Non-pigmented ciliary epithelial cell (primary cell): ENCODE measurements at places on chromosomes 4 and X.

DNA sequence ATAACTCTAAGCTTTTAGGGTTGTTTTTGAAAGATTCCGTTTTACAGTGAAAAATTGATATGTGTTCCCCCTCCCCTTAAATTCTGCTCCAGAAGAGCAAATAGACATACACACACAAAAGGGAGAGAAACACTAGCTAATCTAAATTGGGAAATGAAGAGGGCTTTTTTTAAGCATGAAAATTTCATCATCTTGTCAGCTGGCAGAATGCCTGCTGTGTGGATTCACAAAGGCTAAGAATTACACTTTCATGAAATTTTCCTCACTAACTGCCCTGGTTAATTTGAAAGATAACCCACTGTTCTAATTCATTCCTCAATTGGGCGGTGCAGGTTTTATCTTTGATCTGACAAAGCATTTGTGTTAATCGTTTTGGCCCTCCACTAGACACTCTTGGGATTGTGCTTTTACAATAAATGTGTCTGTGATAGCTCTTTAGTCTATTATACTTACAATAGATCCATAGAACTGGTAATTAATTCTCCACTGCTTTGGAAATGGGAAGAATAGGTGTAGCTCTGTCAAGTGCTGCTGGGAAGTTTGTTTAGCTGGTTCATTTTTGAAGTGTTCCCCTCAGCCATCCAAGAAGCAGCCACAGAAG is 152.9 kb downstream of the POLA1 start:
- DNase-seq = no peak

GRCh38 chr4:103067841-103068547 is 8.6 kb downstream of the SLC9B2 start:
- no peak for DNase-seq

- no peak for DNase-seq
These were observed 15.4 kb downstream of the CXCL2 start for GRCh38 chr4:74083546-74083945.

DNA sequence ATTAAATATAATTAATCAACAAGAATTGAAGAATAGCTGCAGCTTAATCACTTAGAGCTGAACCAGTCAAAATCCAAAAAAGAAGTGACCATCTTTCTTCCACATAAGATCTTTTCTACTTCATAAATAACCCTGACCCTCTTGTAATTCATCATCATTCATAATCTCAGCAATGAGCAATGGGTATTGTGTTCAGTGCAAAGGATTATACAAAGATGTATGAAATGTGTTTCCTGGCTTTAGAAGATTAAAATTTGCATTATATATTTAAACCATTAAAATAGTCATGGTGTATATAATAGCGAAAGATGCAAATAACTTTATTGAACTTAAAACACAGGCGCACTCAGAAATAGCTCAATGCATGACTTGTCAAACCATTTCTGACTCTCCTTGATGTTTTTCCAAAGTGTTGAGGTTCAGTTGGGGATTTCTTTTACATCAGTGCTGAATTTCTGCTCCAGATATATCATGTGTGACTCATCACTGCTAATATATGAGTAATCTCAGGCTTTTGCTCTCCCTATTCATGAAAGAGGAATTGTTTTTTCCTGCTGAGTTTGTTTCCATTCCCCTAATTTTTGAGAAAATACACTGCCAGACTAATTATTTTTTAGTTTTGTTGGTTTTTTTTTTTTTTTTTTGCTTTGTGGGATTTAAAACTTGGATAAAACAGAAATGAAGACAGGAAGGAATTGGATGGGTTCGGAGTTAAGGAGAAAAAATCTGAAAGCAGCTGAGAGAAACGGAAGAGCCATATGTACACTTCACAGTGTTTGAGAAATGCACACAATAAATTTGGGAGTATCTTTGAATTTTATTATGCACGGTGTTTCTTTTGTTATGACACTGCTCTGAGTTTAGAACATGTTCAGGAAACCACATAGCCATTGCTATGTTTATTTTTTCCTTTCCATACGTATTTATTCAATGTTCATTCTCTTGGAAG is 290.1 kb upstream of the PCDH7 start:
- peak; percentile 32 for DNase-seq

DNA sequence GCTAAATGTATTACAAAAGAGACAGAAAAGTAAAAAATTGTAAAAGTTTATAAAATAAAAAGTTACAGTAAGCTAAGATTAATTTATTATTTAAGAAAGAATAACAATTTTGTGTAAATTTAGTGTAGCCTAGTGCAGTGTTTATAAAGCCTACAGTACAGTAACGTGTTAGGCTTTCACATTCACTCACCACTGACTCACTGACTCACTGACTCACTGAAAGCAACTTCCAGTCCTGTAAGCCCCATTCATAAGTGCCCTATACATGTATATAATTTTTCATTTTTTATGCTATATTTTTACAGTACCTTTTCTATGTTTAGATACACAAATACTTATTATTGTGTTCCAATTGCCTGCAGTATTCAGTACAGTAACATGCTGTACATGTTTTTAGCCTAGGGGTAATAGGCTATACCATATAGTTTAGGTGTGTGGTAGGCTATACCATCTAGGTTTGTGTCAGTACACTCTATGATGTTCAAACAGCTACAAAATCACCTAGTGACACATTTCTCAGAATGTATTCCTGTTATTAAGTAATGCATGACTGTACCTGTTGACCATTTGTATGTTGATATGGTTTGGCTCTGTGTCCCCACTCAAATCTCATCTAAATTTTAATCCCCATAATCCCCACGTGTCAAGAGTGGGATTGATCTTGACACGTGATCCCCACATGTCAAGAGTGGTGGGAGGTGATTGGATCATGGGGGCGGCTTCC is 57.9 kb downstream of the CFAP299 start:
- peak; percentile 36 for DNase-seq

DNA sequence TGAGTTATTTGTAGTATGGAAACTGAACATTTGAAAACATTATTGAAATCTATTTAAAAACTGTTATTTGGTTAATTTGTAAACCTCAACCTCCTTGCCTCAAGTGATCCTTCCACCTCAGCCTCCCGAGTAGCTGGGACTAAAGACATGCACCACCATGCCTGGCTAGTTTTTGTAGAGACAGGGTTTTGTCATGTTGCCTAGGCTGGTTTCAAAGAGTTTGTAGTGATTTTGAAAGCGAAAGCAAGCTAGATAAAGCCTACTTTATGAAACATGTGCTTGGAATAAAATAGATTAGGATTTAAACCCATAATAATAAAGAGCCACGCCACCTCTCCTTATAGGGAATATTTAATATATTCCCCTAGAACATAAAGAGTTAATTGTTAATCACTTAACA is 23.5 kb downstream of the ARSJ start:
- no peak for DNase-seq

- no peak for DNase-seq
These were observed 528.9 kb downstream of the ZNF674 start for GRCh38 chrX:46016296-46016695.

GRCh38 chr4:73917081-73917501 is 47.9 kb downstream of the CXCL1 start:
- DNase-seq = peak; percentile 94

GRCh38 chr4:72665171-72665968 is 96.3 kb upstream of the ADAMTS3 start:
- no peak for DNase-seq

DNA sequence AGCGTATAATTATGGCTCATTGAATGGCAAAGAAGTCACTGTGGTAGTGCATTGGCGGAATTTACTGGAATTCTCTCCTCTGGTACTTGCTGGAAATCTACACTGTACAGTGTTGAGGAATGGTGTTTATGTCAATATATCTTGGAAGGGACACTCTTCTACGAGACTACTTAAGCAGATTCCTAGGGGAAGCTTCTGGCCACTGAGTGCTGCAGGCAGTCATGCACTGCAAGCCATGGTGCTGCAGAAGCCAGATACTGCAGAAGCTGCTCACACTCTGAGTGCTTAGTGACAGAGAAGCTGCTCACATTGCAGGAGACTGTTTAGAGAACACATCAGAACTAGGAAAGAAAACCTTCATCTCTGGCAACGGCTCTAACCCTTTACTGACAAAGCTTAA is 725.0 kb downstream of the CCSER1 start:
- no peak for DNase-seq
